ENCODE measurements at places on chromosomes 7 and 10.
A peak's percentile ranks its signal among the peaks of the same experiment; 100 is the strongest.

DNA sequence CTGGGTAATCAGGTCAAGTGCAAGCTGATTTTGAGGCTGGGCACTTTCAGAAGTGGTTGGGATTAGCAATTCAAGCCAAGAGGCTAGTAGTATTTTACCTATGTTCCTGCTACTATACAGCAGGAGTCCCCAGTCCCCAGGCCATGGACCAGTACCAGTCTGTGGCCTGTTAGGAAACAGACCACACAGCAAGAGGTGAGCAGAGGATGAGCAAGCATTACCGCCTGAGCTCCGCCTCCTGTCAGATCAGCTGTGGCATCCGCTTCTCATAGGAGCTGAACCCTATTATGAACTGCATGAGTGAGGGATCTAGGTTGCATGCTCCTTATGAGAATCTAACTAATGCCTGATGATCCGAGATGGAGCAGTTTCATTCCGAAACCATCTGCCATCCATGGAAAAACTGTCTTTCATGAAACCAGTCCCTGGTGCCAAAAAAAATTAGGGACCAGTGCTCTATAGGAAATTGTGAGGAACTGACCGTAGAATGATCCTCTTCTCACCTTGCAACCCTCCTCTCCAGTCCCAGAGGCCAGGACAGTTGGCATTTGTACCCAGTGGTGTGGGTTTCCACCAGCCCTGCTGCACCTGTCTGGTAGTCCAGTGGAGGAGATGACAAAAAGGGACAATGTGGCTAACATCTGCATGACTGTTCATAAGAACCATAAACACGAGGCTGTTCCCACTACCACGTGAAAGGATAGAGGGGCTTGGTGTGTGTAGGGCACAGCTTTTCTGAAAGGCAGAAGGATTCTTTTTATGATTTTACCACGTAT is 172.5 kb downstream of the KIAA1217 start:
- no peak for DNase-seq

DNA sequence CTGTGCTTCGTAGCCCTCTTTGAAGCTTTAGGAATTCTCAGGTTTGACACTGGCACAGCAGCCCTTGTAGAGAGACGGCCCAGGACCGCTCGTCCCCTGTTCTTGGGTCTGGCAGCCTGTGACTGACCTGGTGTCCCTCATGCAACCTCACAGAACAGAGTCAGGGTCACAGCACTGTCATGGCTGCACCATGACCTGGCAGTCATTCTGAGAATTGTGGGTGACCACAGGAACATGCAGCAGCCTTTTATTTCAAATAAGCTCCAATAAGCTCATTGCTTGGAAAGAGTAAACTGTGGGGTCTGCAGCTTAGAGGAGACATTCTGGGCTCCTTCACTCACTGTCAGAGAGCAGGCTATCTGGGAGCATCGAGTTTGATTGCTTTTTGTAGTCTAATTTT is 42.5 kb downstream of the MYO1G start:
- no peak for DNase-seq

GRCh38 chr10:60253484-60253883 is 136.2 kb downstream of the ANK3 start:
- no peak for DNase-seq

GRCh38 chr7:114182837-114183236 is 231.8 kb upstream of the FOXP2 start:
- peak; percentile 6 for DNase-seq

DNA sequence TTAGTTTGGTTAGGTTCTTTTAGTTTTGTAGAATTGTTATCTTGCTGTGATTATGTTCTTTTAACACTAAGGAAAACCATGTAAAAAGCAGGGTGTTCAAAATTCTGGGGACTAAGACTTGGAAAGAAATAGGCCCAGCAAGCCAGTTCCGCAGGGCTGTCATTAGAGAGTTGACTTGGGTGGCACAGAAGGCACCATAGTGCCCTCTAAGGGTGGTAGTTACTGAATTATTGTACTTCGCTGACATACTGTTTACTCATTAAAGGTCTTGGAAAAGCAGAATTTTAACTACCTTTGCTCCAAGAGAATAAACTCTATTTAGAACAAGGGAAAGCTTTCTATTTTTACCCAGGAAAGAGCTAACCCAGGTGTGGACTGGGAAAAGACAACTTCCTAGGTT is 86.5 kb downstream of the OTUD1 start:
- peak; percentile 4 for DNase-seq

DNA sequence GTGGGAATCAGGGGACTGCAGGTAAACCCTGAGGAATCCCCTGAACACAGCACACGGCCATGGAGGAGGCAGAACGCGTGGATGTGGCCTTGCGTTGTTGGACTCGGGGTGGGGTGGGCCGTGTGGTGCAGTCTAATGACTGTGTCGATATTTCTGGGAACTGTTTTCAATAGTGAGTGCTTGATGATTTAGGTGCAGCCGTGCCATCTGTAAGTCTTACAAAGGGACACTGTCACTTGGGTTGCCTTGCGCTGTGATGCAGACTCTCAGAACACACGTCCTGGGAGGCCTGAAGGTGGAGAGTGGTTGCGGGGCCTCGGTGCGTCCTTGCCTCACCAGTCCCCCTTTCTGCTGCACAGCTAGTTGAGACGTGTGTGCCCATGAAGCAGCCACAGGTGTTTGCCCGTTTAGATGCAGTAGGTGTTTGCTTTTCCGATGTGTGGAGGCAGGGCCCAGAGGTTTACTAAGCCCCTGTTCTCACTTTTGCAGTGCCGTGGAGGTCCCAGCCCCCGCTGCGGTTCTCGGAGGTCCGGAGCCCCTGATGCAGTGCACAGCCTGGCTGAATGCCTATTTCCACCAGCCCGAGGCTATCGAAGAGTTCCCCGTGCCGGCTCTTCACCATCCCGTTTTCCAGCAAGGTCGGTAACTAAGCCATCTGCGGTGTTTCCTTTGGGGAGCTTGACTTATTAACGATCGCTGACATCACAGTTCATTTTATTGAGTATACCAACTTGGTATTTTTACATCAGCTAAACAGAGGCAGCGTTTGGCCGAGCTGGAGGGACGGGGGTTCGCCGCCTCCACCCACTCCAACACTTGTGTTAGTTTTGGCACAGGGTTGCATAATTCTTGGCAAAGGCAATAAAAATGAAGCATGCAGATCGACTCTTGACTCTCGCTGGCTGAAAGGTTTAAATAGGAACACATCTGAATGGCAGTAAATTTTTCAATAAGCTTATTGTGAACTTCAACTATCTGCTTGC is 240.7 kb downstream of the MGMT start:
- no peak for DNase-seq

DNA sequence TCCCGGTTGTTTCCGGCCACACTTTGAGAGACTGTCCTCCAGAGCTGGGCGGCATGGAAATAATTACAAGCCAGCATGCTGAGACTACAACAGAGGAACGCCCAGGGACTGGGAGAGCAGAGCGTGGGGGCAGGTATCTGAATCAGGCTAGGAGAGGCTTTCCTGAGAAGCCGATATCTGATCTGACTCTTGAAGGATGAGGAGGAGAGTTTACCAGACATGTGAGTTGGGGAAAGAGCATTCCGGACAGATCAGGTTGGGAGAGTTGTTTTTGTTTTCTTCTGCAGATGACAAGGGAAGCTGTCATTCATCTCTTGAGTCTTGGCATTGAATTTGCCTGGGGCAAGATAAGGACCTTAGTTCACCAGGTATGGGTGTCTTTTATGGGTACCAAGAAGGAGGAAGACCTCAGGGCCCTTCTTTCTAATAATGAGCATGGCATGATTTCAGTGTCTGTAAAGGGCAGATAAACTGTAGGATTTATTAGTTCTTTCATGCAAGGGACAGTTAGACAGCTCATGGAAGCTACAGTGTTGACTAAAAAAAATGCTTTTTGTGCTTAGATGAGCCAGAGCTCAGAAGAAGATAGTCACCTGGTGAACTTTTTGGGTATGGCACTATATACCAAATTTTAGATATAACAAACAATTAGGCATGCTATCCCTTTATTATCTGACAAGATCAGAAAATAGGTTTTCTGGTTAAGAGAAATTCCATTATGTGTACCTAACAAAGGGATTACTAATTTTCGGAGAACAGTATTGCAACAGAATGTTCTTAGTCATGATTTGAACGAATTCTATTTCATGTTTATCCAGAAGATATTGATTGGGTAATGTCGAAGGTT is 36.2 kb downstream of the WBP1L start:
- DNase-seq: no peak

GRCh38 chr10:34454590-34455261 is 360.4 kb downstream of the PARD3 start:
- DNase-seq: no peak

DNA sequence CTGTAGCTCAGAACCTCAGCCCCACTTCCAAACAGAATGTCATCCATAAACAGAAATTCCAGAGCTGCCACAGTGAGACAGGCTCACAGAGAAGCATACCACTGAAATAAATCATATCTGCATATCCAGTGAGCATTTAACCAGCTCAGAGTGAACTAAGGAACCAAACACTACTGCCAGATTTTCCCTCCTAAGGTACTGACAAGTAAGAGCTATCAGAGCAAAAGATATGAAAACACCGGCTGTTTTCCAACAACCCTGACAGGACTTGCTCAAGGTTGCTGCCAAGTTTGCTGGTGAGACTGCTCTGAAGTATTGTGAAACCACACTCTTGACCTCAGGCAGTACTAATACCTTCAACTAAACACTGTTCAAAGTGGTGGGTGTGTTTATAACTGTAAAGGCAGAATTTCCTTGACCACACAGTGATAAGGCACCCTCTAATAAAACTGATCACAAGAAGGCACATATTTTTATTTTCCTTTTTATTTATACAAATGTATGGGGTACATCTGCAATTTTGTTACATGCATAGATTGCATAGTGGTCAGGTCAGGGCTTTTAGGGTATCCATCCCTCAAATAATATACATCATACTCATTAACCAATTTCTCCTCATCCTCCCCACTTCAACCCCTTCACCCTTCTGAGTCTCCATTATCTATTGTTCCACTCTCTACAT is 18.3 kb downstream of the SGMS1 start:
- peak; percentile 75 for DNase-seq

DNA sequence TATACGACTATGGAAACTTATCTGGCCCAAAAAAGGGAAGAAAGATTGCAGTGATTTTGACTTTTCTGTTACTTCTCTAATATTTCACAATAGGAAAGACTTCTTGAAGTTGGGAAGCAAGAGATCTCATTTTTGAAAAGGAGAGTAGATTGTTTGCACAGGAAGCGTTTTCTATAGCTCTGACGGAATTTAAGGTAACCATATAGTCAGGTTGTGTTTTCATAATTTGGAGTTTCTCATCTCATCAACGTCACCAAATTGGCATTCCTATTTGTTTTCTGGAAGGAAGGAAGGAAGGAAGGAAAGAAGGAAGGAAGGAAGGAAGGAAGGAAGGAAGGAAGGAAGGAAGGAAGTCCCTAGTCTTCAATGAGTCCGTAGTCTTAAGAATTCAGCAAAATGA is 732.0 kb downstream of the XPNPEP1 start:
- DNase-seq: no peak

- no peak for DNase-seq
Observed at GRCh38 chr10:24465124-24465874, 256.4 kb downstream of the KIAA1217 start.

DNA sequence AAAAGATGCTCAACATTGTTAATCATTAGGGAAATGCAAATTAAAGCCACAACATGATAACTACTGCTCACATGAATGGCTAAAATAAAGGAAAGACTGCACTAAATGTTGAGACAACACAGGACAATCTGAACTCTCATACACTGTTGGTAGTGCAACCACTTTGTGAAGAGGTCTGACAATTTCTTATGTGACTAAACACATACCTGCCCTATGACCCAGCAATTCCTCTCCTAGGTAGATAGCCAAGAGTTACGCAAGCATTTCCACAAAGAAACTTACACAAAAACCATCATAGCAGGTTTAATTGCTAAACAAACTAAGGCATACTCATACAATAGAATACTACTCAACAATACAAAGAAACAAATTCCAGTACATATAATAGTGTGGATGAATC is 41.8 kb upstream of the HERPUD2 start:
- peak; percentile 85 for DNase-seq

DNA sequence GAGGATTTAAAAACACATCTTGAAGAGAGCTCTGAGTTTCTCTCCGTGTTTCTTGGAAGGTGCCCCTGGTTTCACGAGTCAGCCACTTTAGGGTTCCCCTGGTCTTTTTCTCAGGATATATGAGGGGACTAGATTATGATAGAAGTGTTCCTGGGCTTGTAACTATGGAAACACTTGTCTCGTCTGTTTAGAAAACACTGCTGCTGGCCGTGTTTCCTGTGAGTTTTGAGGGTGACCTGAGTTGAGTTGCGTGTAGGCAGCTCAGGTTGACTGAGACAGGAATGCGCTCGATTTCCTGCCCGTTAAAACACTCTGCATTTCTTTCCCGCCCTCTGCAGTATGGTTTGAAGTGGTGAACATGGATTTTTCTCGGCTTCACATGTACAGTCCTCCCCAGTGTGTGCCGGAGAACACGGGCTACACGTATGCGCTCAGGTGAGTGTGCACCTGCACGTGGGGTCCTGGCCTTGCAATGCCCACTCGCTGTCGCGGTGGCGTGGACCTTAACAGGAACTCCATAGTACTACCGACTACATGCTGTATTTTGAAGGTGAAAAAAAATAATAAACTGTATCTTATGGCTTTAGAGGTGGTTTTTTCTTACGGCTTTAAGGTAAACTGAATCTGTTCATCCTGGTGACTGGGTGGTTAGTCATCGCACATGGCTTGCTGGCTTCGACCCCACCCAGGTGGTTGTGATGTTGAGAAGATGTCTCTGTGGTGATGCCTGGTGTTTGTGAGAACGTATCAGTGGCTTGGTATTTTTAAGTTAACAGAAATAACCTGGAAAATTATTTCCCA is at the start of gene SUN1:
Gene SUN1 (plus strand): TSS at position 310 of the 801 bp plus-strand sequence. CDS start 49 bp downstream, at position 359.
- peak; percentile 13 for DNase-seq

DNA sequence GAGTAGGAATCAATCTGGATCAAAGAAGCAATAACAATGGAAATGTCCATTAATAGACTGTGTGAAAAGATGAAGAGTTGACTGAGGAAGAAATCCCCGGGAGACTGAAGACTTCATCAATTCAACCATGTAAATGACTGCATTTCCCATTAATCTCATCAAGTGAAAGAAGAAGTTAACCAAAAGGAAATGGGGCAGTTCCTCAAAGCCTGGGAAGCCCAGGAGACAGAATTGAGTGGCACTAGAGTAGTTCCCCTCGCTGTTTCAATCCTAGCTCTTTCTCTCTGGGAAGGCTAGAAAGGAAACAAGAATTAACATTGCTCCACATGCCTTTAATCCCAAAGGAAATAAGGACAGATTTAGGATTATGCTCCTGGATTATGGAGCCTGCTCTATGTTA is 4.8 kb upstream of the OR6V1 start:
- DNase-seq: no peak

All from HepG2 (cell line).